SJCRH30 (cell line): ENCODE measurements at places on chromosomes 11 and 22.

DNA sequence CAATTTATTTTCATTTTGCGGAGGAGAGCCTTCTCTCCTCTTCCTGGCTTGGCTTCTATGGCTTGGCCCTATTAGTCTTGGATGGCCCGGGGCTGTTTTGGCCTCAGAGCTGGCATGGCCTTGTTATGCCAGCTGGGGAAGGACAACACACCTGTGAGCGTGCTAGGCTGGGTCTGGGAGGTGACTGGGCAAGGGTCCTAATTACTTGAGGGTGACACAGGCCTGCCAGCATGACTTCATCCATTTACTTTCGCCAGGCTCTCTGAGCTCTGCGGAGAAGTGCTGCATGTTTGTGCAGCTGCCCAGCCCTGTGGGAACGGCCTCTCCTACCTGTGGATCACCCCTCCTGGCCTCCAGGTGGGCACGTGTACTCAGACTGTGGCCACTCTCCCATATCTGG is 153.6 kb downstream of the SNX19 start:
- DNase-seq, result no peak

DNA sequence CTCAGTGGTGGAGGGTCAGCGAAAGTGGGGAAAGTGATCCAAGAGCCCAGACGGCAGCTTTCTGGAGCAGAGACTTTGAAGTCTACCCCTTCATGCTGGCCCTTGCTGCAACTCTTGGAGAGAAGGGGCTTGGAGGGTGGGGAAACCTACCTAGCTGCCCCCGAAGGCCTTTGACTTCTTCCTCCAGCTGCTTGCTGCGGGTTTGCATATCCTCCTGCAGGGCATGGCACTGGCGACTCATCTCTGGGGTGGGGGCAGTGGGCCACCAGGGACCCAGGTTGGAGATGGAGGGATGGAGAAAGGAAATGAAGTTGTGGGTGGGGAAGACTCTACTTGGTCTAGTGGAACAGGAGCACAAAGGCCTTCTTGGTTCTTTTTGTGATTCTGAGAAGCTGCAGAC is 7.7 kb downstream of the NHERF4 start:
- no peak for DNase-seq

- DNase-seq, result no peak
Measured at GRCh38 chr22:23212061-23213021, 32.0 kb downstream of the BCR start.

- no peak for DNase-seq
Measured at GRCh38 chr11:109075976-109076375, 346.0 kb upstream of the C11orf87 start.
